SJSA1 (cell line): ENCODE measurements at places on chromosomes 3 and 15. TPM values are rescaled to one million over a fixed set of nuclear protein-coding genes. Genes with fewer than 3 reads are reported as not detected.

DNA sequence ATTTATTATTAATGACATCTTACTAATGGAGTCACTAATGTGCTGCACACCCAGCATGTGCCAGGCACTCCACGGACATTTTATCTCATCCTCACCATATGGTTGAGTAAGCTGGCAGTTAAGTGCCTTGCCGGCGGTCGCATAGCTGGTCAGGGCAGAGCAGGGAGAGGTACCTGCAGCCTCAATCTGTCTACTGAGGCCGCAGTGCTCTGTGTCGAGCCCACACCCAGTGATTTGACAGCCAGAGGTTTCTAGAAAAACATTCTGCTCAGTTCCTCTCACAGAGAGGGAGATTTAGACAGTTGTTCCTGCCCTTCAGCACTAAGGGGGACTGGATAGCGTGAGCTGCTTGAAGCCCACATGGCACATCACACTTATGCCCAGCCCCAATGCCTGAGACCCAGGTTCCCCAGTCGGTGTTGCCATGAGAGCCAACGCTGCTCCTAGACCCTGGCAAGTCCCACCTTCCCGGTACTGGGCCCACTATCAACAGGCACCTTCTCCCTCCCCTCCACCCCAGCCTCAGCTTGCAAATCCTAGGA, 2.6 kb downstream of the LIPC start:
- no peak overlapping the region for H3K4me3 ChIP-seq
- no peak overlapping the region for H3K27ac ChIP-seq
- H3K4me1 ChIP-seq = peaks cover 7% of the 10 kb centered on the region
- DNase-seq = no peak

POPDC2 gene
- total RNA-seq = 0.97 TPM in 1 of 2 replicates, not detected in the other

ITIH4 gene
- not detected in 2 replicates for total RNA-seq

DNA sequence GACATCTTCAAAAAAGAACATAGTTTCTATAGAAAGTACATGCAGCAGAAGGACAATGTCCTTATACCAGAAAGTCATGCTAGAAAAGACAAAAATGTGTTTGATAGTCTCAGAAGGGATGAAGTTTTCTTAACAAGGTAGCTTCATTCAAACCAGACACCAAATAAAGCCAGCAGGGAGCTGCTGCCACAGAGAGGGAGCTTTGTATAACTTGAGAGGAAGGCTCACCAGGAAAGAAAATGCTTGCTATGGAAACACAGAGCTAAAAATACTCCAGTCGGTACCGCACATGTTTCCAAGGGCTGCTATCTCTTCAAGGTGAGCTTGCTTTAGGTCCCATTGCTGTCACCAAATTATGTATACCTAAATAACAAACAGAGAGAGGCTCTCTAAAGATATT, 1074.8 kb upstream of the ALCAM start:
- peak overlapping the region; percentile 57 for H3K27ac ChIP-seq
- DNase-seq = peak; percentile 36
- H3K4me3 ChIP-seq = peak overlapping the region; percentile 25
- H3K4me1 ChIP-seq = peaks cover 4% of the 10 kb centered on the region; the same call in 1 of the 2 replicates
- no peaks in the 10 kb centered on the region for H3K36me3 ChIP-seq

CKMT1A gene
- not detected in 2 replicates for total RNA-seq

BCL2A1 gene
- 0.34 TPM in 1 of 2 replicates, not detected in the other for total RNA-seq

- no peaks in the 10 kb centered on the region for H3K36me3 ChIP-seq
- no peak for DNase-seq
- H3K4me3 ChIP-seq = no peak overlapping the region
- no peak overlapping the region for H3K27ac ChIP-seq
- no peaks in the 10 kb centered on the region for H3K27me3 ChIP-seq
- no peaks in the 10 kb centered on the region for H3K4me1 ChIP-seq
Observed at GRCh38 chr3:87145553-87145952, 81.6 kb upstream of the CHMP2B start.
